ENCODE measurements at places on chromosomes 11 and 22. TPM values are rescaled to one million over a fixed set of nuclear protein-coding genes. Genes with fewer than 3 reads are reported as not detected.

DNA sequence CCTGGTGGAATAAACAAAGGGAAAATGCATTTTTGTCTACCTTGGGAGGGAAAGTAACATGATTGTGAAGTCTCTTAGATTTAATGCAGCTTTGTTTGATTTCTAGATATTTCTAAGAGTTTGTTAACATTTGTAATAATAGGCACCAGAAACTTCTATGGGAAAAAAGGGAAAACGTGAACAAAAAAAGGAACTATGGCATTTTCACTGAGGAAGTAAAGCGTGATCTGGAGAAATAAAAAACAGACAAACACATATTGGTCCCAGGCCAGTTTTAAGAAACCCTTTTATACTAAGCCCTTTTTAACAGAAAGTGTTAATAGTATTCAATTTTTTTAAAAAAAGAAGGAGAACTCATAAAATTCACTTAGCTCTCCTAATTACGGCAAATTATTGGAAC, 6.9 kb upstream of the MS4A7 start:
- DNase-seq = no peak

GRCh38 chr22:48834404-48834803, 993.3 kb downstream of the BRD1 start:
- no peak for DNase-seq

DNA sequence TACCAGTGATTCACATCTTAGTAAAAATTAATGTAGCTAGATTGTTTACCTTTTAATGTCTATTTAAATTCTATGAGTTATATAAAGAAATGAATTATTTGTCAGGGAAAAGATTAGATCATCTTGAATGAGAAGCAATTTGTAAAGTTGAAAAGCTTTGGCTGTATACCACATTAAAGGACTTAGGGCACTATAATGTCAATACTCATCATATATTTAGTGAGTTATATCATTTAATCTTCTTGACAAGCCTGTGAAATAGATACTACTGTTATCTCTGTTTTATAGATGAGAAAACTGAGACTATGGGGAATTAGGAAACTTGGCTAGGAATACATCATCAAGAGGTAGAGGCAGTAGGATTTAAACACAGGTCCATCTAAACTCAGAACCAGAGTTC, 160.1 kb downstream of the GUCY1A2 start:
- DNase-seq = no peak

DNA sequence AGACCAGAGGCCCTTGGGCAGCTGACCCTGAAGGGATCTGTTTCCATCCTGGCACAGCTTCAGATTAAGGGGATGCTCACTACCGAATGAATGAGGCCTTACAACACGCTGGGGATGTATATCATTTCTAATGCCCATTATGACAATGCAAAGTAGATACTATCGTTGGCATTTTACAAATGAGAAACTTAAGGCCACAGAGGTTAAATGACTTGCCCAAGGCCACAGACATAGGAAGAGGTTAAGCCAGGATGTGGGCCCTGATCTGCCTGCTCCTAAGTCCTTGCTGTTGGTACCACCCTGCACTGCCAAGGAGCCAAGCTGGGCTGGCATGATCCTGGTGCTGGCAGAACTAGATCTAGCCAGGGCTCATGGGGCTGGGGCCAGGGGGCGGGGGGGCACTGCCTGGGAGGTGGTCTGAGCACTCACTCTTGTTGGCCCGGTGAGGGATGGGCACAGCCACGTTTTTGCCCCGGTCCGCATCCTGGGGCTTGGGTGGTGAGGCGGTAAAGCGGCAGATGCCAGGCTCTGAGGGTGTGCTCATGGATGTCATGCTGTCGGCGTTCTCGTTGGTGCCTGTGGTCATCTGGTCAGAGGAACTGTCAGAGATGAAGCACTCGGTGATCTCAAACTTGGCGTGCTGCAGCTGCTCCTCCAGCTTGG, 102.8 kb downstream of the CEP164 start:
- DNase-seq = no peak

GRCh38 chr22:45098056-45098455, 65.7 kb upstream of the NUP50 start:
- DNase-seq = no peak

DNA sequence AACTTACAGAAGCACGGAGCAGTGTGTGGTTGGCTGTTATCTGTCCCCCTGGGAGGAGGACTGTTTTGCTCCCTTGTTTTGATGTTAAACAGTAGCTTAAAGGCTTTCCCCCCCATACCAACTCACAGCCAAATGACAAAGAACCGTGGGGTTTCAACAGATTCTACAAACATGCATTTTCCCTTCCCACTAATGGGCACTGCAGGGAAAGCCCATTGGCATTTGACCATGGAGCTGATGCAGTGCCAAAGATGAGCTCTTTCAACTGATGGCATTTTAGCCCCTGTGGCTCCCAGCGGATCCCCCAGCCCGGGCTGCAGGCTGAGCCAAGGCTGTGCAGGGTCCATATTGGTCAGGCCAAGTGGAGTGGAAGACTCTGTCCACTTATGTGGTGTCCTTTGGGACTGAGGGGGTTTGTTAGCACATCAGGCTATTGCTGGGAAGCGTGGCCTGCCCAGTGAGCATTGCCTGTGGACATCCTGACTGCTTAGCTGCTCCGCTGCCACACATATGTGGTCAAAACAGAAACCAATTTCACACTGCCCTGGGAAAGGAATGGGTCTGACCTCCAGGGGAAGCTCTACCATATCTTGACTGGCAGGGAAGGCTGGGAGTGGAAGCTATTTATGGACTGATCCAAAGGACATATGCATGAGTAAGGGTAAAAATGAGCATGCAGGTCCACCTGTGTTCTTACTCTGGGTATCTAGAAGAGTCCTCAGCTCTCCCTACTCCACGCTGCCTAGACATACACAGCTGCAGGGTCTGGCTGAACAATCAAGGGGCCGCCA, 116.4 kb upstream of the PARVA start:
- no peak for DNase-seq

Gene CBLIF
- total RNA-seq = not detected

DNA sequence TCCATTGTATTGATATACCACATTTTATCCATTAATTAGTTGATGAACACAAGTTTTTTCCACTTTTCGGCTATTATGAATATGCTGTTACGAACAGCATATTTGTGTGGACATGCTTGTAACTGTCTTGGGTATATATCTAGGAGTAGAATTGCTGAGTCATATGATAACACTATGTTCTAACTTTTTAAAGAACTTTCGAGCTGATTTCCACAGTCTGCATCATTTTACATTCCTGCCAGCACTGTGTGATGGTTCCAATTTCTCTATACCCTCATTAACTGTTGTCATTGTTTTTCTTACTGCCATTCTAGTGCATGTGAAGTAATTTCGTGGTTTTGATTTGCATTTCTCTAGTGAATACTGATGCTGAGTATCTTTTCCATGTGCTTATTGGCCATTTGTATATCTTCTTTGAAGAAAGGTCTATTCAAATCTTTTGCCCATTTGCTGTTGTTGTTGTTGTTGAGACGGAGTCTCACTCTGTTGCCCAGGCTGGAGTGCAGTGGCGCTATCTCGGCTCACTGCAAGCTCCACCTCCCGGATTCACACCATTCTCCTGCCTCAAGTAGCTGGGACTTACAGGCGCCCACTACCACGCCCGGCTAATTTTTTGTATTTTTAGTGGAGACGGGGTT, 7.4 kb upstream of the RCE1 start:
- DNase-seq = no peak

Gene TUT1
- 8.0 TPM for total RNA-seq

- no peak for DNase-seq
Measured at GRCh38 chr22:41364233-41364632, 17.5 kb upstream of the TEF start.

DNA sequence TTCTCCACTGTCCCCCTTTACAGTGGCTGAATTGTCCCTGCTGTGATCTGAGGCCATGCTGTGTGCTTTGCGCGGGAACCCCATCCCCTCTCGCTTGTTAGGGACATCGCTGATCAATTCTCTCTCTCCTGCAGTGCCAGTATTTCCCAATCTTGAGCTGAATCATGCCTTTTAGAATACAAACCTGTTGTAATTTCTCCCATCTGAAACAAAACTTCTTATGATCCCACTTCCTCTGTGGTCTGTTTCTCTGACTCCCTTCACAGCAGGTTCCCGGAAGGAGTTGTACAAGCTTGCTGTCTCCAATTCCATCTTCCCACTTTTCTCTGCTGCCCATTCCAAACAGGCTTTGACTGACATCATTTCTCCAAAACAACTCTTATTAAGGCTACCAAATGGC, 16.8 kb downstream of the ADAMTS15 start:
- DNase-seq = no peak

Gene VPREB1
- total RNA-seq = not detected

Gene MB
- total RNA-seq = 10,770 TPM

Gene MUC2
- total RNA-seq = not detected

GRCh38 chr11:30433831-30434230, 110.9 kb downstream of the ARL14EP start:
- DNase-seq = peak; percentile 22

DNA sequence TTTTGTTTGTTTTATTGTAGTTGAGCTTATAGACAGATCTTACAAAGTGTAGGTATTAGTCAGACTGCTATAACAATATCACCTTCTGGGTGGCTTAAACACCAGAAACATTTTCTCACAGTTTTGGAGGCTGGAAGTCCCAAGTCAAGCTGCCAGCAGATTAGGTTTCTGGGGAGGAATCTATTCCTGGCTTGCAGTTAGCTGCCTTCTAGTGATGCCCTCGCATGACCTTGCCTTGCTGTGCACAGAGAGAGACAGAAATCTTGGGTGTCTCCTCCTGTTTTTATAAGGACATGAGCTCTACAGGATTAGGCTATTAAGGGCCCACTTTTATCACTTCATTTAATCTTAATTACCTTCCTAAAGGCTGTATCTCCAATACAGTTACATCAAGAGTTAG, 1635.2 kb downstream of the FAM181B start:
- no peak for DNase-seq

- DNase-seq = no peak
Measured at GRCh38 chr11:114836161-114836560, 157.8 kb downstream of the NXPE2 start.

Gene DDX25
- not detected for total RNA-seq

Gene CELSR1
- 7.9 TPM for total RNA-seq

- peak; percentile 48 for DNase-seq
Measured at GRCh38 chr11:85643191-85643614, 4.6 kb upstream of the TMEM126A start.

DNA sequence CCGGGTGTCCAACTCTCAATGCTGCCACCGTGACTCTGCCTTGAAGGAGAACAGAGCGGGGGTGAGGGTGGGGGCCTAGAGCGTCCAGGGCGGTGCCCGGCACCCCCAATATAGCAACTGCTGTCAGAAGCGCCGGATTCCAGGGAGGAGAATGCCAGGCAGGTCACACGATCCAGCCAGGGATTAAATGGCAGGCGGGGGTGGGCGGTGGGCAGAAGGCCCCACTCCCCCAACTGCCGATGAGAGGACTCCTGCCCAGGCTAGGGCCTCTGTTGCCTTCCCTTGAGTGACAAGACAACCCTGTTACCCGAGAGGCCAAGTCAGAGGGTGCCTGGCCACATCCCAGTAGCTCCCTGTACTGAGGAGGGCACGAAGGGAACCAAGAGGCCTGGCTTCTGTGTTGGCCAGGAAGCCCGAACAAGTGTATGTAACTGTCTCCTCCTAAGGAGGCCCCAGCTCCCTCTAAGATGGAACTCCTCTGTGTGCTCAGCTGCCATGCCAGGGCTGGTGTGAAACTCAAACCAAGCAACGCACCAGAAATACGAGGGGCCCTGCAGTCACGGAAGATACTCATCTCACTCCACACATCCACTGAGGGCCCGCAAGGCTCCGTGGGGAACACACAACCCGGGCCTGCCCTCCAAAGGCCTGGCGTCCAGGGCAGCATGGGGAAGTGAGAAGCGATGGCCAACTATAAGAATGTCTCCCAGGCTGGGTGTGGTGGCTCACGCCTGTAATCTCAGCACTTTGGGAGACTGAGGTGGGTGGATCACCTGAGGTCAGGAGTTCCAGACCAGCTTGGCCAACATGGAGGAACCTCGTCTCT, 3.0 kb downstream of the PACSIN3 start:
- DNase-seq = no peak

Gene C11orf42
- total RNA-seq = not detected

DNA sequence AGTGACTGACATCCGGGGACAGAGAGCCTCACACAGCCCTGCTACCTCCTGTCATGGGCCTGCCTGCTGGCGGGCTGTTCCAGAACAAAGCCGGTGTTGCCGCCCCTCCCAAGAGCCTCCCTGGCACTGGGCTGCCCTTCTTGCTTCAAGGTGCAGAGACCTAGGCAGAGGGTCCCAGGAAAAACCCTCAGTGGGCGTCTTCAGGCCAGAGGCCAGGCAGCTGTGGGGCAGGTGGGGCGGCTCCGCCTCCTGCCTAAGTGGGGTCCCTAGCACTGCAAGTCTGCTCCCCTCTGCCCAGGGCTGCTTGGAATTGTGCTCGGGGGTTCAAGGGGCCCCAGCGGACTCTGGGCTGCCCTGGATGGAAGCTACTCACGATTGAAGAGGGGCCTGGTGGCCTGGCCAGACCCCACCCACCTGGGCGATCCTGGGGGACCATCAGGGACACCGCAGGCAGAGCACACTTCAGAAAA, 20.4 kb upstream of the GNB1L start:
- peak; percentile 41 for DNase-seq

All from right cardiac atrium (tissue), 5 donors.